Activated CD8-positive, alpha-beta memory T cell treated with anti-CD3 and anti-CD28 coated beads for 1 hour (primary cell): ENCODE measurements at places on chromosomes 6 and 20.

DNA sequence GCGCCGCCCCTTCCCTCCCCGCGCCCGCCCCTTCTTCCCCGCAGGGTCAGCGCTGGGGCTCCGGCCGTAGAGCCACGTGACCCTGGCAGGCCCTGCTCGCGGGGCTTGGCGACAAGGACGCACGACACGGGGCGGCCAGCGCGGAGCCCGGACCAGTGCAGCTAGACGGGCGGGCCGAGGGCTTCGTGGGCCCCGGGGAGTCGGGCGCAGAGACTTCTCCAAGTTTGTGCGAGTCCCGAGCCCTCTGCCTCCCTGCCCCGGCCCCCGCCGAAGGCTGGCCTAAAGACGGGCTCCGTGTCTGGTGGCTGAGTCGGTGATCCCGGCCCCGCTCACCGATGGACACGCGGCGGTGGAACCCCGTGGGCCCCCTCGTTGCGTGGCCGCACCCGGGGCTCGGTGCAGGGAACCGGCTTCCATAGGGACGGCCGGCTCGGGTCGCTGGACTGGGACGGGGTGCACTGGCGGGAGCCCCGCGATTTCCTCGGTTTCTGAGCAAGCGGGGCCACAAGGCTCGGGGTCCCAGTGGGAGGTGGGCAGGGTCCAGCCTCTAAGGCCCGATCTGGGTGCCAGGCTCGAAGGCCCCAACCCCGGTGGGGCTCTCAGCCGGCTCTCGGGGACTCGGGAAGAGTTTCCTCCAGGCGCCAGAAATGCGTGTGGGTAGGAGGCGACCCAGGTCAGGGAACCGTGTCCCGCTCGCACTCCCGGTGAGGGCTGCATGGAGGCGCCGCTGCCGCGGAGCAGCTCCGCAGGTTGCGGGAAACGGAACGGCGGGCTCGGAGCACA is 452 bp upstream of the GATA5 start:
- DNase-seq: no peak

DNA sequence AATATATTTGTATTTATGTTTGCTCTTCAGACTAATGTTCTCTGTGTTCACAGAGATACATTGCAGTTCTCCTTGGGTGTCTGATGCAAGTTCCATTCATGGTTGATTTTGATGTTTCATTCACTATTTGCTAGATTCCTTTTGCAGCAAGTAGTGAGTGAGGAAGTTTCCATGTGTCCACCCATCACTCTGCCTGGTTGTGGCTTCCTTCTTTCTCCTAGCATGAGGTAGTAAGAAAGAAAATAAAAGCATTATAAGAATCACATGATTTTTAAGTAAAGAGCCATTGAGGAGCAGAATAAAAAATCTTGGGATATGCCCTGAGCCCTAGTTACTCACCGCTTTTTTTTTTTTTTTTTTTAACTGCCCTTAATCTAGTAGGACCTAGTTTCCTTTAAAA is 8.7 kb downstream of the SASH1 start:
- no peak for DNase-seq

GRCh38 chr6:164034602-164035140 is 620.2 kb downstream of the QKI start:
- no peak for DNase-seq

DNA sequence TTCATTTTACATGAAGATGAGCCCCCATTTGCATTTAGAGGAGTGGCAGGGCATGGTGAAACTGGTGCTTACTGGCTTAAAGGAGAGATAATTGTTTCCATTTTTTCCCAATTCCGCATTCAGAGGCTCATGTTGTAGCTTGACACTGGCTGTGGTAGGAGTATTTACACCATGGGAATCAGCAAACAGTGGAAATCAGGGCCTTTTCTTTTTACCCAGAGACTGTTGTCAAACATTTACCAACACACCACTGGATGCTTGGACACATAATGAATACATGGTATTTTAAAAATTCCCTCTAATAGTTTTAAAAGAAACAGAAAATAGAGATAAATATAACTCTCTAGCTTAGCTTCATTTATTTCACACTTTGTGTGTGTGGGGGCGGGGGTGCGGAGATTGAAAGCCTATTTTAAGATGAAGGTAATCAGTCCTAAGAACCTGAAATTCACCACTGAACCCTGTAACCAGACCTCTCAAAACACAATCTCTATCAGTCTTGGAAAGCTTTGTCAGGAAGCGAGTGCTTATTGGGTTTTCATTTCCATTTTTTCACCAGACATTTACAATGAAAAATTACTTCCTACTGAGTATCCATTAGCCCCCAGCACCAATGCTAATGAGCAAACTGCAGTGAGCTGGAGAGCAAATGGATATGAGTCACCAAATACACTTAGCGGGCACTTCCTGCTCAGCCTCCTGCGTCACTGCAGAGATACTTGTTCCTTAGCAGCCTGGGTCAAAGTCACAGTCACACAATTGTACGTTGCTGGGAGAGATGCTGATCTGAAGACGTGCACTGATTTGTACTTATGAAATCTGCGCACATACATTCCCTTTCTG is 532.0 kb downstream of the BCKDHB start:
- DNase-seq: no peak

DNA sequence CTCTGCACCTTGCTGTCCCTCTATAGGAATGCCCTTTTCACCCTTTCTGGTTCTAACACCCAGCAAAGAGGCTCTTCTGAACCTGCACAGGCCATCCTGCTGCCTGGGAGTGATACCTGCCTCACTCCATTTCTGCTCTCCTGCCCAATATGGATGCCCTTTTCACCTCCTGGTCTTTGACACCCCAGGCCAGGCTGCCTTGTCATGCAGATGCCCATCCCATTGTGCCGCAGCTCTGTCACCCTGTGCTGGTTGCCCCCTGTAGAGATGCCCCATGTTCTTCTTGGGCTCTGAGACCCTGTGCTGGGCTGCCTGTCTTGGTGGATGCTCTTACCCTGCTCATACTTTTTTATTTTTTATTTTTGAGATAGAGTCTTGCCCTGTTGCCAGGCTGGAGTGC is 95.3 kb downstream of the CDKAL1 start:
- no peak for DNase-seq

GRCh38 chr20:2955257-2955970 is 82.1 kb downstream of the PTPRA start:
- no peak for DNase-seq

GRCh38 chr6:37731371-37731770 is 33.7 kb upstream of the MDGA1 start:
- DNase-seq: no peak

DNA sequence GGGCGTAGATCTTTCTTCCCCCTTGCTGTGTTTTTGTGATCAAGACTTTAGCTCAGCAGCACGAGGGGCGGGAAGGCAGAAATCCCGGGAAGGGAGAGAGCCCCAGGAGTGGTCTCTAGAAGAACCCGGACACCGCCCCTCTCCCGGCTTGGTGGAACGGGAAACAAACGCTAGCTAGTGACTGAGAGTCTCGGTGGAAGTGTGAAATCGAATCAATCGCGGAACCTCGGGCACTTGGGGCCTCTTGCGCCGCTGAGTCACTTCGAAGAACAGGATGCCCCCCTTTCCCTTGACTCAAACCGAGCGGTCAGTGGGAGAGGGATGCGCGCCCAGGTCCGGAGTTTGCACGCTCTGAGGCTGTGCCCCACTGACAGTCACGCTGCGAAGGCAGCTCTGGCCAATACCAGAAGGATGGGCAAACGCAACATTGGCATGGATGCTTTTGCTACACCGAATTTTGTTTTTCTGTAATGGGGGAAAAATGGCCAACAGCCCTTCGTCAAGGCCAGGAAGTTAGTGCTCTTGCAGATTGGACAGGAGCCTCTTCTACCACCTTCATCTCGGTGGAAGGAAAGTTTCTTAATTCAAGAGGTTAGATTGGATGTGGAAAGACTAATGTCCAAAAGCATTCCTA is 1.6 kb upstream of the OLIG3 start:
- no peak for DNase-seq

DNA sequence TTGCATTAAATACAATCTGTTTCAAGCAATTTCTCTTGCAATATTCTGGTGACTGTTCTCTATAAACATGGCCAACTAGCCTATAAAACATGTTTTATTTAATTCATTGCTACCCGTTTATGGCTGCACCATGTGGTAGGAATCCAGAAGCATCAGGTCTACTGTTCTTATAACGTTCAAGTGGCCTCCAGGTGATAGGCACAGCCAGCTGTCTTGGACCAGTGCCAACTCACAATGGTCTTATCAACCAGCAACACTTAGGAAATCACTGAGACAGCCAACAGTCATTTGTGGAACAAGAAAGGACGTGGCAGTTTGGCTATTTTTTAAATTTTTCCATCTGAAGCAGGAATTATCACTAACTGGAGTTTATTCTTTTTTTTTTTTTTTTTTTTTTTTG is 193.6 kb downstream of the NKAIN2 start:
- DNase-seq: no peak

DNA sequence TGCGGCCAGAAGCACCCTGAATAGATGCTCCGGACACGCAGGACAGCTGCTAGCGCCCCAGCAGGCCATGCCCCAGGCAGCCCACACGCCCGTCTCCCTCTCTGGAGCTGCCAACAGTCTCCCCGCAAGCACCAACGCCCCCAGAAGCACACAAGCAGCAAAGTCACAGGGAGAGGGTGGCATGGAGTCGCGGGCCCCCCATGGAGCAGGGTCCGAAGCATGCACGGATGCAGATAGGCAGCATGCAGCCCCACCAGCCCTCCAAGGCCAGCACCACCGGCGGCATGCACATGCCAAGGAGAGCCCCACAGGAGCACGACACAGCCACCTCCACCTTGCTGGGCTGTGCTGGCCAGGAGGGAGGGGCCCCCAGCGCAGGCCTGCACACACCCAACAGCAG is 53.8 kb downstream of the KCNQ2 start:
- DNase-seq: no peak

DNA sequence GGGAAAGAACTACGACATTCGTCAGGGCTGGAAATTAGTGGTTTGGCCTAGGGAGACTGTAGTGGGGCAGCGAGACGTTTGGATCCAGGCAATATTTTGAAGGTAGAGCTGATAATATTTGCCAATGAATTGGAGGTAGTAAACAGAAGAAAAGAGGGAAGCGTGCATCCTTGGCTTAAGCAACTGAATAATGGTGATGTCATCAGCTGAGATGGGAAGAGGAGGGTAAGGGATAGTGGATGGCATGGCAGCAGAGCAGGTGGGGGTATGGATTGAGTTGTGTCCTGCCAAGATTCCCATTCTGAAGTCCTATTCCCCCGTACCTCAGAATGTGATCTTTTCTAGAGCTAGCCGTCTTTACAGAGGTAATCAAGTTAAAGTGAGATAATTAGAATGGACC is 119.2 kb downstream of the PDE7B start:
- no peak for DNase-seq

DNA sequence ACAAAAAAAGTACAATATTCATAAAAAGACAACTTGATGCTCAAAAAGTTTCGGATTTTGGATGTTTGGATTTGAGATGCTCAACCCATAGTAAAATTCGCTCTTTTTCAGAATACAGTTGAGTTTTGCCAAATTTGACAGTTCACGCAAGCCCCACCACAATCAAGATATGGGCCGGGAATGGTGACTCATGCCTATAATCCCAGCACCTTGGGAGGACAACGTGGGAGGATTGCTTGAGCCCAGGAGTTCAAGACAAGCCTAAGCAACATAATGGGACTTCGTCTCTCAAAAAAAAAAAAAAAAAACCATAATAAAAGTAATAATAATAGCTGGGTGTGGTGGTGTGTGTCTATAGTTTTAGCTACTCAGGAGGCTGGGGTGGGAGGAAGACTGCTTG is 51.3 kb downstream of the PHF20 start:
- no peak for DNase-seq

DNA sequence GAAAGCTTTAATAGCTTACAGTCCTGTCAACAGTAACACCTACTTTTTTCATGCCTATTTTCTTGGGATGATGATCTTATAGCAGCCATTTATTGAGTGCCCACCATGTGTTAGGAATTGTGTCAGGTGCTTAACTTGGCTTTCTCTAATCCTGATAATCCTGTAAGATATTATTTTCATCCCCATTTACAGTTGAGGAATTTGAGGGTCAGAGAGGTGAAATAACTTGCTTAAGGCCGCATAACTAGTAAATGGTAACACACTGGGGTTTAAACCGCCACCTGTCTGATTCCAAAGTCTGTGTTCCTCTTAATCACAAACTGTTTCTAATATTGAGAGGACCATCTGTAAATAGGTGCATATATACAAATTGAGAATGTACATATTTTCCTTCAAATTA is 55.5 kb downstream of the NCOA3 start:
- no peak for DNase-seq

- DNase-seq: no peak
Measured at GRCh38 chr20:38126932-38127621, 38.0 kb downstream of the TGM2 start.

DNA sequence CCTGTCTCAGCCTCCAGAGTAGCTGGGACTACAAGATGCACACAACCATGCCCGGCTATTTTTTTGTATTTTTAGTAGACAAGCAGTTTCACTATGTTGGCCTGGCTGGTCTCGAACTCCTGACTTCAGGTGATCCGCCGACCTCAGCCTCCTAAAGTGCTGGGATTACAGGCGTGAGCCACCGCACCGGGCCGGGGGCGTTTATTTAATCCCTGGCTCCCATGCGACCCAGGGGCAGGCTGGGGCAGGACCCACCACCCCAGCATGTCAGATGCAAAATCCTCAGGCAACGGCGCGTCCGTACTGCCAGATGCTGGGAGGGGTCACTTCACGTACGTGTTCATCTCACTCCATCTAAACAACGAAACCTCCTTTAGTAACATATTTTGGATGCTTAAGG is 518.7 kb upstream of the NOX3 start:
- no peak for DNase-seq

DNA sequence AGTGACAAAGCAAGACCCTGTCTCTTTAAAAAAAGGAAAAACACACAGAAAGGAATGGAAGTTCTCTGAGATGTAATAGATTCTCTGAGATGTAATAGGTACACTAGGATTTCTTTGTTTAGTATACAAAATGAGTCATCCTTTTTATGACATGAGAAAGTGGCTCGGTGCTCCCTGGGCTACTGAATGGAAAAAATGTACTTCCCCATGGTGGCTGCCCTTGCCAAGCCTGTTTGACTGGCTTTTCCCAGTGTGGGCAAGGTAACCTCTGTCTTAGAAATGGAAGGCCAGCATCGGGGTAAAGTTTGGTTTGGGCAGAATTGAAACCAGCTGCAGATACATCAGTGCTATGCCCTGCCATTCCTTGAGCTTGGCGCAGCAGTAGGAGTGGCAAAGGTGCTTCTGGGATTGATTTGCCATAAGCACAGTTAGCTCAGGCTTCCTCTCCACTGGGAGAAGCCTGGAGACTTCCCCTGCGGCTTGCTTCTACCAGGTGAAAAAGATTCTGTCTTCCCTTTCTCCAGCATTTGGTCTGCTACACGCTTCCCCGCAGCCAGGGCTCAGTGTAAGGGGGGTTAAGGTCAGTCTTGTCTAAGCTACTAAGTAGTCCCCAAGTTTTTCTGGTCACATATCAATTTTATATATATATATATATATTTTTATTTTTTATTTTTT is 24.5 kb downstream of the ARFGEF2 start:
- DNase-seq: no peak

DNA sequence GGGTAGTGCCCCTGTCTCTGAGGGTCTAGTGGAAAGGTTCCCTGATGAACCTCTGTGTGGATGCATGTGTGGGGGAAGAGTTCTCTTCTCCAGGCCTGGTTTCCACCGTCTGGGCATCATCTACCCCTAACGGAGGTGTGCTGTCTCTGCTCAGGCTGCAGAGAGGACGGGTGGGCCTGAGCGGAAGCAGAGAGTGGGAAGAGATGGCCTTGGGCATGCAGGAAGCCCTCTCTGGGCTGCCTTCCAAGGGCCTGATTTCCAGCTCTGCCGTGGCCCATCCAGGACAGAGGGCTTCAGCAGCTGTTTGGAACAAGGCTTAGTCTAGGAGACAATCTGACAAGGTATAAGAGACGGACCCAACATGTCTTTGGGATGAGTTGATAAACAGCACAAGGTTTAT is 220.1 kb upstream of the DTNBP1 start:
- no peak for DNase-seq

- no peak for DNase-seq
Measured at GRCh38 chr20:35821807-35822242, 50.0 kb downstream of the PHF20 start.
